ENCODE measurements at places on chromosomes 5 and 9. TPM values are rescaled to one million over a fixed set of nuclear protein-coding genes. Genes with fewer than 3 reads are reported as not detected.

DNA sequence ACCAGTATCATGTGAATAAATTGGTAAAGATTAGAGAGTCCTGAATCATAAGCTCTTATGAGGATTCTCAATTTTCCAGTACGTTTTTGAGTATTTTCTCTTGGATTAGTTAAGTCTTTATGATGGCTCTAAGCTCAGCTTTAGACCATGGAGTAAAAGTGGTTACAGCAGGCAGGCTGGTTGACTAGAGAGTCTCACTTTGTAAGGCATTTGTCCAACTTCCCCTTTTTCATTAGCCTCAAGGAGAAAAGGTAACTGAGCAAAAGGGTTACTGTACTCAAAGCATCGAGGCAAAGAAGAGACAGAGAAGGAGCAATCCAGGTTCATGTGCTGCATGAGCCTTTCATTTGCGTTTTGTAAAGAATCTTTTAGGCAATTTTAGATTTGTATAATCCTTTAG lies 8.5 kb downstream of the NOP16 start:
- no peak for DNase-seq
- no peak overlapping the region for H3K27ac ChIP-seq
- H3K4me3 ChIP-seq: no peak overlapping the region
- peaks cover 43% of the 10 kb centered on the region for H3K36me3 ChIP-seq
- no peaks in the 10 kb centered on the region for H3K27me3 ChIP-seq

DNA sequence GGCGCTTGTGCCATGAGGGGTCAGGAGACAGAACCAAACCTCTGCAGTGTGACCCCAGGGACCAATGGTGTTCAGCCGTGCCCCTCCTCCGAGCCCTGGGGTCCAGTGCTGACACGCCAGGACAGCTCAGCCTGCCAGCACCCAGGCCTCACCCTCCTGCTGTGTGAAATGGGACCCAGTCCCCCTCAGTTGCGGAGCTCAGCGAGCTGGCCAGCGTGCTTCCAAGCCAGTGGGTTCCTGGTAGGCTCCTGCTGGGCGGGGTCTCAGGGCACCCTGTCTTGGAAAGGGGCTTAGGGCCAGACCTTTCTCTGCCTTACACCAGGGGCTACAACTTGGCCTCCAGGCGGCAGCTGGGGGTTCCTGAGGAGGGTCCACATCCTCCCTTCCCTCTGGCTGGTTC lies 4.4 kb downstream of the RNF44 start:
- no peaks in the 10 kb centered on the region for H3K27me3 ChIP-seq
- no peak overlapping the region for H3K27ac ChIP-seq
- peaks cover 68% of the 10 kb centered on the region for H3K4me1 ChIP-seq
- H3K36me3 ChIP-seq: peaks cover 65% of the 10 kb centered on the region

The FOXD4L3 gene
- total RNA-seq: 0.17 TPM

The PLPP7 gene
- total RNA-seq: 6.2 TPM

The ZNF474 gene
- total RNA-seq: 2.7 TPM

Measured in spinal cord (tissue), 10 donors.